ENCODE measurements at places on chromosomes 3 and 15.

- DNase-seq: no peak
Observed at GRCh38 chr3:48588230-48588629, 6.9 kb downstream of the COL7A1 start.

DNA sequence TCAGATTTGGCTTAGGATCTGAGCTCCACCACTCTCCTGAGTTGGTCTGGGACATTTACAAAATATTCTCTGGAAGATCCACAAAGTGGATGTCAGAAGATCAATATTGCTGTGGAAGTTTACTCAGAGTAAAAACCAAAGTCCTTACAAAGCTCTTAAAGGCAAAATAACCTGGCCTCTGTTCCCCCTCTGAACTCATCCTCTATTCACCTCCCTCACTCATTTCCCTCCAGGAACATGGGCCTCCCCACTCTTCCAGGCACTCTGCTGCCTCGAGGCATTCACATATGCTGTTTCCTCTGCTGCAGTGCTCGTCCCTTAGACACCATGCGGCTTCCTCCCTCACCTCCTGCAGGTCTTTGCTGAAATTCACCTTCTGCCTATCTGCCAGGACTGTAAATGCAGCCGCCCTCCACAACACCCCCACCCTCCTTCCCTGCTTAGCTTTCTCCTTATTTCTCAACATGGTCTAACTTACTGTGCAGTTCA, 19.1 kb upstream of the CCDC174 start:
- no peak for DNase-seq

DNA sequence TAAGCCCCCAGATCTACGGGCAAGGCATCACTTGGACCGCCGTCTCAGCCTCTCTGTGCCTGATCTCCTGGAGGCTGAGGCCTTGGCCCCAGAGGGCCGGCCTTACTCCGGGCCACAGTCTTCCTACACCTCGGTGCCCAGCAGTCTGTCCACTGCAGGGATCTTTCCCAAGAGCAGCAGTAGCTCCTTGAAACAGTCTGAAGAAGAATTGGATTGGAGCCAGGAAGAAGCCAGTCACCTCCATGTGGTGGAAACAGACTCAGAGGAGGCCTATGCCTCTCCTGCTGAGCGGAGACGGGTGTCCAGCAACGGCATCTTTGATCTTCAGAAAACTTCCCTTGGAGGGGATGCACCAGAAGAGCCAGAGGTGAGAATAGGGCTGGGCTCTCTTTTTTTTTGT, 67.0 kb downstream of the MCTP2 start:
- DNase-seq: no peak

- no peak for DNase-seq
Observed at GRCh38 chr3:55060896-55061719, 133.2 kb upstream of the LRTM1 start.

GRCh38 chr15:78929536-78930264, 15.1 kb downstream of the CTSH start:
- no peak for DNase-seq

- no peak for DNase-seq
Observed at GRCh38 chr3:46202535-46202934, 5.6 kb downstream of the CCR1 start.

GRCh38 chr3:108505811-108506210, 4.6 kb downstream of the MYH15 start:
- no peak for DNase-seq

DNA sequence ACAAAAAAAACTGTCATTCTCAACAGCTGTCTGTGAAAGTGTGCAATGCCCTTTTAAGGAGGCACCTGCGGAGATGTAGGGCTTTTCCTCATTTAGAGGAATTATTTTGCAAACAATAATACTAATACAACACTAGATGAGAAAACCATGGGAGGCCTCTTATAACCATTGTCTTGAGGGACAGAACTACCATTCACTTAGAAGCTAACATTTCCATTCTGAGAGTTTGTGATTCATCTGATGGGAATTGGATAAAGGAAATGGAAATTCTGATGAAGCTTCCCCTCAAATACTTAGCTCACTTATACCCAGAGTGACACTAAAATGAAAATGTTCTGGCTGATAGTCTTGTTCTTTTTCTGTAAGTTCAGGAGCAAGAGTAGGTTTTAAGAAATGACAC, 147.7 kb downstream of the CADPS start:
- no peak for DNase-seq

DNA sequence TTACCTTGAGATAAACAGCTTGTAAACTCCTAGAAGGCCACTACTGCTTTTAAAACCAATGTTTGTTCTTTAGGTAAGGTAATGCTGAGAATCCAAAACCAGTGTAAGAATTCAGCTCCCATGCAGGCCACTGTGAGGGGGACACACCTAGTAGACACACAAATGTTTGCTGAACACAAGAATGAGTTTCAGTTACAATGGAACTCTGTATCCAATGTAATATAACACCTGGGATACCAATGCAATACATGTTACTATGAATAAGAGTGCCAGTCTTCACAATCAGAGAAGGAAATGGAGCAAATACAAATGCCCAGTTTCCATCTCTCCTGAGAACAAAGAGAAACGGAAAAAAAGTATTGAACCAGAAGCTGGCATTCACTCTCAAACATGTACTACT, 65.9 kb downstream of the IGF2BP2 start:
- DNase-seq: no peak

GRCh38 chr3:65963787-65964677, 74.7 kb downstream of the MAGI1 start:
- no peak for DNase-seq

- no peak for DNase-seq
Observed at GRCh38 chr3:159832024-159832423, 156.6 kb upstream of the IL12A start.

DNA sequence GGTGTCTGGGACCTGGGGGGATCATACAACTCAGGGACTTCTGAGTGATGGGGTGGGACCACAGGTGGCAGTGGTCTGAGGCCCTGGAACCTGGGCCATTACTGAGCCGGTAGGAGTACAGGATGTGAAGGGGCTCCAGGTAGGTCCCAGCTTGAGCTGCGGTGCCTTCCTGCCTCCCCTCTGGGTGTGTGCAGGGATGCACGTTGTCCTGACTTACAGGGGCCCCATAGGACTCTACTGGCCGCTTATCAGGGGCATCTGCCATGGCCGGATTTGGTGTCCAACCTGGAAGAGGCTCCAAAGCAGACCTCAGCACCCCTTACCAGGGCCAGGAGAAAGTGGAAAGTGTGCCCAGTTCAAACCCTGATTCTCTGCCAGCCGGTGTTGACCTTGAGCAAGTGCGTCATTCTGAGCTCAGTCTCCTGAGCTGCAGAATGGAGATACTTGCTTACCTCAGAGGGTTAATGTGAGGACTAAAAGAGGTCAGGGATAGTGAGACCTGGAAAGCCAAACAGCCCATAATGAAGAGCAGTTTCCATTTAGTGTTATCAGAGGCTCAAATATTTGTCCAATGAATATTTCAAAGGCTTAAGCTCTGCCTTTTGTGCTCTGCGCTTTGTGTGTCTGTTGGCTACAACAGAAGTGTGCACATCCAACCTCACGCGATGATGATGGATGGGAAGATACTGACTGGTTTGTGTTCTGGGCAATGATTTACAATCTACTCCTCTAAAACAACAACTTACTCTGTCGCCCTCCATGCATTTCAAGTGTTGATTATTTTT, 35.4 kb upstream of the ESYT3 start:
- no peak for DNase-seq

- no peak for DNase-seq
Observed at GRCh38 chr15:55110446-55110845, 86.3 kb downstream of the RSL24D1 start.

DNA sequence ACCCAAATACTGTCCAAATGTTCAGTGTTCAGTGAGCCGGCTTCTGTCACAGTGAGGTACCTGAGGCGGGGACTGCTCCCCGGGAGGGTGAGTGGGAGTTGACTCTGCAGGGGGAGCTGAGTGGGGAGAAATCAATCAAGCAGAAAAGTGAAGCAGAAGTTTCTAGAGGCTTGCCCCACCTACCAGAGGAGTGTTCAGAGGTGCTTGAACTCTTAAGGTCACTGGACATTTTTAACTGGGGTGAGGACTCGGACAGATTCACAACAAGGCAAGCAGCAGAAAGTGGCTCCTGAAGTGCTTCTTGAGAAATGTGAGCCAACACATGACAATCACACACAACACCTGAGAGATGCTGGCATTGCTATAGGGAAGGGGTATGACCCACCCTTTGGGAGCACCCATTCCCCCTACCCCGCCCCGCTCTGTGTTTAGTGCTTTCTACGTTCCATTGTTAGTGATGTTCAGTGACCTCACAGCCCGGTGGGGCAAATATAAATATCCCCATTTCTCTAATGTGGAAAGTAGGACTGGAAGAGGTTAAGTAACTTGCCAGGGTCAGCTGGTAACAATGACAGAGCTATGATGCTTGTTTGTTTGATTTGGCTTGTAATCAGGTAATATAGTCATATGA, 48.6 kb upstream of the AKAP13 start:
- no peak for DNase-seq

GRCh38 chr3:195754141-195754540, 33.4 kb downstream of the MUC20 start:
- DNase-seq: no peak

- no peak for DNase-seq
Observed at GRCh38 chr15:98823012-98823458, 174.7 kb downstream of the IGF1R start.

DNA sequence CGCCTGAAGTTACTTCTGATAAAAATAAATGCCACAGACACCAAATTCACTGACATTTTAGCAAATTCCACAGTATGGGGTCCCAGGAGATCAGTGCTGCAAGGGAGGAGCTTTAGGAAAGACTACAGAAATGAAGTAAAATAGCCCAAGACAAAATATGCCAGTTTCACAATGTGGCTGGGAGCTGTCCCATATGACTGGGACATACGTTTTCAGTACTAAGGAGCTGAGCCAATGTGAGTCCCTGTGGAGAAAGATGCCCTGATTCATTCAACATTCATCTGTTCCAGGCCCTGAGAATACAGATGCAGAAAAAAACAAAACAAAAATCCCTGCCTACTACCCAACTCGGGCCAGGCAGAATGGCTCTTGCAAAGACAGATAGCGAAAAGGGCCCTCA, 63.4 kb upstream of the FAM174B start:
- no peak for DNase-seq

GRCh38 chr3:144294659-144295538, 323.3 kb downstream of the DIPK2A start:
- no peak for DNase-seq

DNA sequence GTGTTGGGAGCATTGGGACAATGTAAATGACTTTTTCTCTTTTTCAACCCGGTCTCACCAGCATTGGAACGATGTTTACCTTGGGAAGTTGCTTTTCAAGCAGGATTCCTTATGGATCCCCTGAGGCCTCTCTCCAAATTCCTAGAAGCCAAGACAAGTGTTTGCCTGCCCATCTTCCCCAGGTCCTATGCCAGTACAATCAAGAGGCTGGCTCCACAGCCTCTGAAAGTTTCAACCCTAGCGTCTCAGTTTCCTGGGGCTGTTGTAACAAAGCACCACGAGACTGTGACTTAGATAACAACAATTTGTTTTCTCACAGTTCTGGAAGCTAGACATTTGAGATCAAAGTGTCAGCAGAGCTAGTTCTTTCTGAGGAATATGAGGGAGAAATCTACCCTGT, 347.2 kb upstream of the UMPS start:
- DNase-seq: no peak

DNA sequence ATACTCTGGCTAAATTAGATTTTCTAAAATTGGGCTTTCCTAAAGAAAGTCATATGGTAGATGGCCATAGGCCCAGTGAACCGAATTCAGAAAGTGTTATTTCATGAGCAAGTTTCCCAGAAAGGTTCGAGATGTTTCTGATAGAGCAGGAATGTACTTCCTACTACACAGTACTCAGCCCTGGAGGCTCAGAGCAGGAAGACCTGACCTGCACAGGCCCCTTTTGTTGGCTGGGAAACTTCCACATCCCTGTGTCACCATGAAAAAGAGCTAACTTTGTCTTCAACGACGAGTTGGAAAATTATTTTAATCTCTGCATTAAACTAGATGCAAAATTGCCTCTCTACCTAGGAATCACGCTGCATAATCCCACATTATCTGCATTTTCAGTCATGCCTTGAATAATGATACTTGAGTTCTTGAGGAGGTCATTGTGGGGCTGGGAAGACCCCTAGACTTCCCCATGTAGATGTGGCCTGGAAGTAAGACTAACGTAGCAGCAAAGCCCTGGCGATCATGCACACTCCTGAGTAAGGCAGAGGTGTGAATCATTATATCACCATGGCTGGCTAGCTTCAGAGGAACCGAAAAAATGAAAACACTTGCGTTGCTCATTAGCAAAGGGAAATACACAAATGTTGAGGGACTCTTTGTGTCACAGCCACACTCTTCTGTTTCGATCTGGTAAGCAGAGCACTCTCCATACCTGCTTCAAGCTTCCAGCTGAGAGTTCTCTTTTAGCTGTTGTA, 47.1 kb downstream of the CMTM7 start:
- no peak for DNase-seq

DNA sequence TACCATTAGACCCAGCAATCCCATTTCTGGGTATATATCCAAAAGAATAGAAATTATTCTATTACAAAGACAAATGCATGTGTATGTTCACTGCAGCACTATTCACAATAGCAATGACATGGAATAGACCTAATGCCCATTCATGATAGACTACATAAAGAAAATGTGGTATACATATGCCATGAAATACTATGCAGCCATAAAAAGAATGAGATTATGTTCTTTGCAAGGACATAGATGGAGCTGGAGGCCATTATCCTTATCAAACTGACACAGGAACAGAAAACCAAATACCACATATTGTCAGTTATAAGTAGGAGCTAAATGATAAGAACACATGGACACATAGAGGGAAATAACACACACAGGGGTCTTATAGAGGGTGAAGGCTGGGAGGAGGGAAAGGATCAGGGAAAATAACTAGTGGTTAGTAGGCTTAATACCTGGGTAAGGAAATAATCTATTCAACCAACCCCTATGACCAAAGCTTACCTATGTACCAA, 366.8 kb downstream of the EDEM1 start:
- no peak for DNase-seq

DNA sequence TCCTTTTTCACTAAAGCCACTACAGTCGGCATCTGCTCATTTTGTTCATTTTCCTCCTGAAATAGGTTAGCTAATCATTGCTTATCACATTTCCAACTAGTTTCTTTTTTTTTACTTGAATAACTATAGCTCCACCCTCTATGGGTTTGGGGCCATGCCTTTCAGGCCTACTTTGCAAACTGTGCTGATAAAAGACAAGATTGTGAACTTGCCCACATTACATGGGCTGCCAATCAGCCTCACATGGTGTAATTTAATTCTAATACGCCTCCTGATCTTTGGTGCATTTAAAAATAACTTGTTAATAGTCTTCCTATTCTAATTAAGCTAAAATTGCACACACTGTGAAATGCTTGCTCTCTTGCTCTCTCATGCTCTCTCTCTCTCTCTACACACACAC, 90.5 kb downstream of the TGFBR2 start:
- DNase-seq: no peak

- no peak for DNase-seq
Observed at GRCh38 chr15:92271179-92271578, 122.5 kb upstream of the ST8SIA2 start.

Measured in activated T-helper 1 cell treated with Interleukin-2 at 50 U/mL for 16 hours (primary cell).